ENCODE measurements at places on chromosomes 6 and 20.

DNA sequence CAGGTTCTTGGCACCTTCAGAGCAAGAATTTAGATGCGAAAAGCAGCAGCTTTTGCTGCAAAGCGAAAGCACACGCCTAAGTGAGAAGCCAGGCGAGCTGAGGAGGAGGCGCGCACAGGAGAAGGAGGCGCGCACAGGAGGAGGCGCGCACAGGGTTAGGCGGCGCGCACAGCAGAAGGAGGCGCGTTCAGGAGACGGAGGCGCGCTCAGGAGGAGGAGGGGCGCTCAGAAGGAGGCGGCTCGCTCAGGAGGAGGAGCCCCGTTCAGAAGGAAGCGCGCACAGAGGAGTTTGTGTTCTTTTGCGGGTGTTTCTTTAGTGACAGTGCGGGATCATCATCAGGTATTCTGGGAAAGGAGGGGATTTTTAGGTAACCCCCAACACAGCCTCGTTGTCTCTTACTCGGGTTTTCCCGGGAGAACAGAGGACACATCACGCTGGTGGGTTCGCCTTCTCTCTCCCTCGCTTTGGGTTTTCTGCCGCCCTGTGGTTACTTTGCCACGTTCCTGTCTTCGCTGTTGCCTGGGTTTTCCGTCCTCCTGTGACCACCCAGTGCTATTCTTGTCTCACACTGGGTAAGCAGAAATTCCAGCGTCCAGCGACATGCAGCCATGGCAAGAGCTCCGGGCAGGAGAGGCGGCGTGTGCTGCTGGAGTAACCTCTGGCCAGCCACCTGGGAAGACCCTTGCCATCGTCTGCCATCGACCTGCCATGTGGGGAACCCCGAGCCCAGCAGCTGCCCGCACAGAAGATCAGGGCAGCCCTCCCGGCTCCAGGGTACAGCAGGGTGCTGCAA lies 47.0 kb downstream of the WDR27 start:
- peak; percentile 76 for DNase-seq

DNA sequence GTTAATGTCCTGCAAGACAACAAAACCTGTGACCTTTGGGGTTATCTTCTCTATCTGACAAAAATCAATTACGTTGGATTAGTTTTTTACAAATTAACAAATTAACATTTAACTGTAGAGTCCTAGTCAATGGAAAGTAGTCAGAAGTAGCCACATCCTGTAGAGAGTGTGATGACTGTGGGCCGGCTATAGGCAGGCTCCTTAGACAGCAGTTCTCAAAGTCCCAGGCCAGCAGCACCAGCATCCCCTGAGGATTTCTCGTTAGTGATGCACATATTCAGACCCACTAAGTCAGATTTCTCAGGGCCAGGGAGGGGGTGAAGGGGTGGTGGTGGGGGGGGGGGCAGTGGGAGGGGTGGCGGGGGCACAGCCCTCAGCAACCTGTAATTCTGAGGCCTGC lies 37.2 kb downstream of the ZNF341 start:
- no peak for DNase-seq

- no peak for DNase-seq
Observed at GRCh38 chr6:119894811-119895210, 545.2 kb upstream of the MAN1A1 start.

DNA sequence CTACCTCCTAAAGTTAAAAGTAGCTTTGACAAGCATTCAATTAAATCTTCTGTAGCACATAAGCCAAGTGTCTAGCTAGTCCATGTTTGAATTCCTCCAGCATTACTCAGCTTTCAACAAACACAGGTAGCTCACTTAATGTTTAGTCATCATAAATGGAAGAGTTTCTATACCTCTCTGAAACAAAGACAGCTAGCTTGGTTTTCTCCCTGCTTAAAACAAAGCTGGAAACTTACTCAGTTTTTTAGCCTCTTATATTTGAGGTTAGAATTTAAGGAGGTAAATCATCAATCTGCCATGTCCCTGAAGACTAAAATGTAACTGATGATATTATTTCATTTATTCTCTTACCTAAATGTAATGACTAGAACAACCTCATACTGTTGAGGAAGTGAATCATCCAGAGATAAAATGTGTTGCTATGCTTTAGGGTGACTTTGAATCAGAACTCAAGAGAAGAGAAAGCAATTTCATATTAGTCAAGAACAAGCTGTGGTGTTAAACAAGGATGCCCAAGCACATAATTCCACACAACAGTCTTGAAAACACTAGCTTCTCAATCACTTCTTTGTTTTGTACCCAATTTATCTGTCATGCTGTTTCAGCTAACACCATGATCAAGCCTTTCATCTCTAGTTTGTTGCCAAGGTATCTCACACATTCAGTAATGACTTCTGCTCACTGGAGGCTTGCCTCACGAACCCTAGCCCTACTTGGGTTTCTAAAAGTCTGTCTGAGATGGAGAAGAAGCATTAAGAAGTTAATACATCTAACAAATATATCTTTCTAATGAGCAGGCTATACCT lies 251.9 kb downstream of the EPM2A start:
- DNase-seq: no peak

DNA sequence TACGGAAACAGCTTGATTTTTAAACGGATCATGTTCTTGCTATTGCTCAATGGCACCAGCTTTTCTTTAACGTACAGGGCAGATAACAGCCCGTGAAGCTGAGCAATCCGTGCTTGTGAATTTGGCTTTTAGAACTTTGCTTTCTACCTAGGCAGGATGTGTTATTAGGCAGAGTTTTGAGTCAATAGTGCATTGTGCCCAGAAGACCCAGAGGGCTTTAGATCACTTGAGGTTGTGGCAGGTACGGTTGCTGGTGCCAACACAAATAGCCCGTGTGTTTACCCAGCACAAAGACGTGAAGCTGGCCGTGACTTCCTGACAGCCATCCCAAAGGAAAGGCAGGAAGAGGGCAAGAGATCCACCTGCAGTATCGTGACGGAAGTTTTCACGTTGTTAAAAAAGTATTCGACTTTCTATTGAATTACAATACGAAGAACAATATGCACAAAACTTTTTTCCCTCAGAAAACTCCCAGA lies 117.4 kb upstream of the FRMD1 start:
- no peak for DNase-seq

GRCh38 chr6:125793863-125794262 lies 3.1 kb downstream of the NCOA7 start:
- no peak for DNase-seq

DNA sequence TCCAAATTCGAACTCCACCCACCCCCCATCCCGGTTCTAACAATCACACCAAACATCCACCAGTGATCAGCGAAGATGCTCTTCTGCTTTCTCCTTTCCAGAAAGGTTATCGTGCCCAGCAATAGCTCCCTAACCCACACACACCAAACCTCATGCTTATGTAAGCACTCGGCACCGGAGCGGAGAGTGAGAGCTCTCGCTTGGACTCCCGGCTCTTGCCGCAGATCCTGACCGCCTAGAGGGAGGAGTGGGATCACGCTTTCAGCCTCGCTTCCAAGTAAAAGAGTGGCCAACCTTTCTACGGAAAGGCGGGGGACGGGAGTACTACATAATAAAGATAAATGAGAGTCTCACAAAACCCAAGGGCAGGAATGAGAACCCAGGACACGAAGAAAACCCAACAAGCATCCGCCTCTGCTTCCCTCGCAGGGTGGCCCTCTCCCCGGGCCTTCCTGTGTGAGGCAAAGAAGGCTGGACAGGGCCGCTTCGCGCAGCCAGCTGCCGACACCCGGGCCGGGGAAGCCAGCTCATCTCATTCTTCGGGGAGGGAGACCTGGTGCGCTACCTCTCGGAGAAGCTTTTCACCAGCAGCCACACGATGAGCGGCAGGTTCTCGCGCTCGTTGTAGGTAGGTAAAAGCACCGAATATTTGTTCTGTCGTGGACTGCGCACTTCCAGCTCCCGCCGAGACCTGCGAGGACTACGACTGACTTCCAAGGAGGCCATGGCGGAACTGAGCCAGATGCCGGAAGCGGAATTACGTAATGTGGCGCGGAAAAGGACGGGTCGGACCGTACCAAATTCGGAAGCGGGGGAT lies at the start of gene DPM1:
TSS of gene DPM1 (minus strand) at position 735 of the 817 bp plus-strand sequence. CDS start at position 726, 9 bp downstream.
- DNase-seq: peak; percentile 92

GRCh38 chr6:156782691-156783320 lies 5.6 kb downstream of the ARID1B start:
- no peak for DNase-seq

DNA sequence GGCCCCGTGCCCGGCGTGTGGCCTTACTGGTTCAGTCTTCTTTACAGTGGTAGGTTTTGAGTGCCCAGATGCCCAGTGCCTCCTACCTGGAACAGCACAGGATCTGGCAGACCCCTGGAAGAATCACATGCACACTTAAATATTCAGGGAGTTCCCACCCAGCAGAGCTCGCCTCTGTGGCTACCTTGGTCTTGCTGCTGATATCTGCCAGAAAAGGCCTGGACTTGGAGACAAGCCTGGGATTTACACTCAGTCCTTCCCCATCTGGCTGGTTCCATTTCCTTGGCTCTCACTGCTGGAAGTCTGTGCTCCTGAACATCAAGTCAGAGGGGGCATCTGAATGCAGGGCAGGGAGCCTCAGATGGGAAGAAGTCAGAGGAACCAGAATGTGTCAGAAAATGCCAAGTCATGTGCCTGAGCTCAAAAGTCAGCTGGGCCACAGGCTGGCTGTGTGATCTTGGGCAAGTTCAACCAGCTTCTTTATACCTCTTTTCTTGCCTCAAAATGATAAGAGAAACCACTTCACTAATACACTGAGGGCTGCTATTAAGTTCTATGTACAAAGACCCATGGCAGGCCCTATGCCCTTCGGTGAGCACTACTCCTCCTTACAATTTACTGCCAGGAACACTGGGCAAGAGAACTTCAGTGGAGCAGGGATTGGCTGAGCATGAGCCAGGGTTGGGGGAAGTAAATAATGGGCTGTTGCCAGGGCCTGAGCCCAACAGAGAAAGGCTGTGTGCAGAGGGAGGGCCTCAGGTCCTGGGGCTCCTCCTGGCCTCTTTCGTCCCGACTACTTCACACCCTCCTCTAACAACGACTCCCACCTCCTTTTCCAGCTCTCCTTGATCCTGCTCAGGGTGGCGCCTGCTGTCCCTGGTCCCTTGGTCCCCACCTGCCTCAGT lies 158.1 kb upstream of the PROKR2 start:
- no peak for DNase-seq

- DNase-seq: no peak
Observed at GRCh38 chr6:98975421-98975820, 27.7 kb upstream of the FBXL4 start.

DNA sequence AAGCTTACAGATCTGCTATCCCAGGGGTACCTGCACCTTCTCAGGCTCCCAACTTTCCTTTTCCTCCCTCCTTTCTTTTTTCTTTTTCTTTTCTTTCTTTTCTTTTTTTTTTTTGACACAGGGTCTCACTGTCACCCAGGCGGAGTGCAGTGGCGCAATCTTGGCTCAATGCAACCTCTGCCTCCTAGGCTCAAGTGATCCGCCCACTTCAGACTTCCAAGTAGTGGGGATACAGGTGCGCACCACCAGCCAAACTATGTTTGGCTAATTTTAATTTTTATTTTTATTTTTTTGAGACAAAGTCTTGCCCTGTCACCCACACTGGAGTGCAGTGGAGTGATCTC lies 36.0 kb downstream of the PIM1 start:
- no peak for DNase-seq

DNA sequence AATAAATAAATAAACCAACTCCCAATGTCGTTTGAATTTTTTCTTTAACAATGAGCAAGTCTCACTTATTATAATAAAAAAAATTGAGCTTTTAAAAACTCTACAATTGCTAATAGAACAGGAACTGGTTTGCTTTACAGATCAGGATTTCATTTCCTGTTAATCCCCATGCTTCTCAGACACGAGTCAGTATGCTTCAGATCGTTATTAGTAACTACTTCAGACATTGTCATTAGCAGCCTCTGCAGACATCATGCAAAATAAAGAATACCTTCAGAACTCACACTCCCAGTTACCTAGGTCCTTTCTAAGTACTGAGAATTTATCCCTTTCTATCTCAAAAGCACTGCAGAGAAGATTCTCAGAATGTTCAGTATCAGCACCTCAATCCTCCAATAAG lies 10.0 kb upstream of the FAM210B start:
- no peak for DNase-seq

DNA sequence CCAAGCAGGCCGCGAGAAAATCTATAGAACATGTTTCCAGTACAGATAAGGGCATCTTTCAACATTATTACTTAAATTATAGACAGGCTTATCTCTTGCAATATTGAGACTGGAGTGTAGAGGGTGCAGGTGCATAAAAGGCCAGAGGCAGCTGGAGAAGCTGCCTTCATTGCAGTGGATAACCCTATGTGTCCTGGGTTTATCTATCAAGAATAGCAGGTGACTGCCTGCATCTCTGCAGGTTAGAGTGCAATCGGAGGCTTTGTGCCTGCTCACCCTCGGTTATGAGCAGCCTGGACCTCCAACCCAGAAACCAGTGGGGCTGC lies 28.7 kb upstream of the ECI2 start:
- DNase-seq: no peak

DNA sequence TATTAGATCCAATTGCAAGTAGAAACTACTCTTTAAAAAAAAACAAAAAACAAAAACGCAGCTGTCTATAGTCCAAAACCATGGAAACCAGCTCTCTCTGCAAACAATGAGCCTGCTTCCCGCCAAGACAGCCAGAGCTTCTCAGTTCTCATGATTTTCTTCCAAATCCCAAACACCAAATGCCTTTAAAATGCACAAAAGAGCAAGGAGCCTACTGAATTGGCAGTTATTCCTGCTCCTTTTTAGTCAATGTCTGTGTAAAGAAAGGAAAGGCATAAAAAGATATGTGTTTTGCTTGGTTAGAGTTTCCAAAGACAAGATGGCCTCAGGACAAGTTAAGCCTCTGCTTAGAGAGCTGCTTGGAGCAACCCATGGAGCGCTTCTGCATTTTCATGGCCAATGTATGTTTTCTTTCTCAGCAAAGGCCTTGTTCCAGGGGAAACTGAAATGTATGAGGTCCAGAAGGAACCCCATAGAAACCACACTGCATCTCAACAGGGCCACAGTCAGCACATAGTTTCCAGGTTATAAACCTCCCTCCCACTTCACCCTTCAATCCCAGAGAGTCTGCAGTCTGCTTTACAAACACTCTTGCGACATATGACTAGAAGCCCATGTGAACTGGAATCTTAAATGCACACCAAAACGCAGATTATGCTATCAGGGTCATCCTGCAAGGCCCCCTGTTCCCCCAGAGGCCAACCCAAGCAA lies 209.3 kb upstream of the TAB2 start:
- DNase-seq: no peak

DNA sequence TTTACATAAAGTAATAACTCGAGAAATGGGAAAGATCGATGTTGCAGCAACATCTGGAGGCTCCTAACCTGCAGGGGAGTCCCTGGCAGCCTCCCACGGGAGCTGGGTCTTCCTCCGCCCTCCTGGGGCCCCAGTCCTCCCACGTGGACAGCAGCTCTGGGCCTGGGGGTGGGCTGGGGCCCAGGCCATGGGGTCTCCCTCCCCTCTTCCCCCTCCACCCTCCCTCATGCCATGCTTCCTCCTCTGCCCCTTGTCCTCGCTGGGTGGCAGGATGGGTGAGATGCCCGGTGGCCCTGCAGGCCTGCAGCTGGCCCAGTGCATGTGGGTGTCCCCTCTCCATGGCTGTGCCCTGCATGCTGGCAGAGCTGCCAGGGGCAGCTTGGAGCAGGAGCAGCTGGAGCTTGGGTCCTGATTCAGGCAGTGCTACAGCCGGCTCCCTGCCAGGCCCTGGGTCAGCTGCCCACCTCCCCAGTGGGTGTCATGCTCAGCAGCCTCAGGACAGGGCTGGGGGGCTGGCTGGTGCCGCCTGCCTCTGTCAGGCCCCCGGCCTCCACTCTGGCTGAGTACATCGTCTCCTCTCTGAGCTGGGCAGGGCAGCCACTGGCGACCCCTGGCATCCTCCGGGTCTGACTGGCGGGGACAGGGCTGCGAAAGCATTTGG lies 48.9 kb upstream of the BHLHE23 start:
- DNase-seq: no peak

Measured in A673 (cell line).